Activated CD8-positive, alpha-beta memory T cell treated with anti-CD3 and anti-CD28 coated beads for 1 hour (primary cell): ENCODE measurements at places on chromosomes 1 and 21.

- DNase-seq = no peak
Observed at GRCh38 chr1:18536915-18537314, 56.2 kb downstream of the KLHDC7A start.

DNA sequence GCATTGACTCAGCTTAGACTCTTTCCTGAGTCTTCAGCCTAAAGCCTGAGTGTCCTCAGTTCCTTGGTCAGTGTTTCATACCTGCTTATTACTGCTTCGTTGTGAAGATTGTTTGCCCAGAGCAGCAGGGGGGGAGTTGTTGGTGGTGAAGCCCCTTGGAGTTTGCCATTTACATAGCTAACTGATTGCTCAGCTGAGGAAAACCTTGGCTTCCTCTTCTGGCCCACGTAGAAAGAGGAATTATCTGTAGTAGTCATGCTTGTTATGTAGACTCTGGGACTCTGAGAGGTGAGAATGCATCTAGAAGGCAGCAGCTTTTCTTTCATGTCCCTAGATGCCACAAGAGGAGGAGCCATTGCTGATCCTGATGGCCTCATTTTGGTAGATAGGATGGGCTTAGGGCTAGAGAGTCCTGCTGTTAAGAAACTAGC lies 125.9 kb downstream of the MAST2 start:
- no peak for DNase-seq

- no peak for DNase-seq
Observed at GRCh38 chr1:41371630-41372599, 10.7 kb downstream of the FOXO6 start.

DNA sequence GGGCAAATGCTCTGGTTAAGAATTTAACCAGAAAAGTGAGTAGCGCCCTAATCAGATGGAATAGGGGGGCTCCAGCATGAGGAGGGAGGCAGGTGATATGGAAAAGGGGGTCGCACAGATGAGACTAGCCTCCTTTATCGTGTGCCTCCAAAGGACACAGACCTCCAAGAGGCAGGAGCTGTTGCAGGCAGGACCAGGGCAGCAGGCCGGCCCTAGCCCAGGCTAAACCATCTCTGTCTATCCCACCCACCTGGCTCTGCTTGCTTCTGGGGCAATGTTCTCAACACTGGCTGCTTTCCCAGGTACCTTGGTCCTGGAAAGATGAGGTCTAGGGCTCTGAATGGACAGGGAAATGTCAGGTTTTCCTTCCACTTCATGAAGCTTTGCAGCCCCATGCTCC lies 36.3 kb downstream of the C2CD2 start:
- DNase-seq = no peak

DNA sequence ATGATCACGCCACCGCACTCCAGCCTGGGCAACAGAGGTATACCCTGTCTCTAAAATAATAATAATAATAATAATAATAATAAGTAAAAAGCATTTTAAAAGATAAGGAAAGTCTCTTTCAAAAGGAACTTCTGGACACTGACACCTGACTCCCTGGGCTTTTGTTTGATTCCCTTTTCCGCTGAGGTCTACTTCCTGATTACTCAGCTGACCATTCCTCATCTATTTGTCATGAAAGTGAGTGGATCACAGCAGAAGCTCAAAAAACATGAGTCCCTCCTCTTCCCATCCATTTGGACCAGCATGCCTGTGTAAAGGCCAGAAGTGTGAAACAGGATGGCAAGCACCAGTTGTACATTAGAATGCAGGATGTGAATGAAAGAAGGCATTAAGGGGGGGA lies 61.1 kb upstream of the FBXO28 start:
- no peak for DNase-seq

GRCh38 chr1:184408580-184408979 lies 21.8 kb downstream of the C1orf21 start:
- DNase-seq = no peak

DNA sequence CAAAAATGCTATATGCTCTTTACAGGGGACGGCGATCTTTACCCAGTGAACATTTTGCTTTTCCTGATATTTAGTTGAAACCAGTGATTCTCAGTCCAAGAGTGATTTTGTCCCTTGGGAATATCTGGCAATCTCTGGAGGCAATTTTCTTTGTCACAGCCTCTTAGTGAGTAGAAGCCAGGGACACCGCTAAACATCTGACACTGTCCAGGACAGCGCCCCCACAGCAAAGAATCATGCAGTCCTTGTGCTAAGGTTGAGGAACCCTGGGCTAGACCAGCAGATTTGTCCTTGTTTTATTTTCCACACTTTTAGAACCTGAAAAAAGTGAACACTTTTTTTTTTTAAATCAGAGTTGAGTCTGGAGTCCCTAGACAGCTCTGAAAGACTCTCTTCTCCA lies 13.1 kb downstream of the EVA1C start:
- no peak for DNase-seq

DNA sequence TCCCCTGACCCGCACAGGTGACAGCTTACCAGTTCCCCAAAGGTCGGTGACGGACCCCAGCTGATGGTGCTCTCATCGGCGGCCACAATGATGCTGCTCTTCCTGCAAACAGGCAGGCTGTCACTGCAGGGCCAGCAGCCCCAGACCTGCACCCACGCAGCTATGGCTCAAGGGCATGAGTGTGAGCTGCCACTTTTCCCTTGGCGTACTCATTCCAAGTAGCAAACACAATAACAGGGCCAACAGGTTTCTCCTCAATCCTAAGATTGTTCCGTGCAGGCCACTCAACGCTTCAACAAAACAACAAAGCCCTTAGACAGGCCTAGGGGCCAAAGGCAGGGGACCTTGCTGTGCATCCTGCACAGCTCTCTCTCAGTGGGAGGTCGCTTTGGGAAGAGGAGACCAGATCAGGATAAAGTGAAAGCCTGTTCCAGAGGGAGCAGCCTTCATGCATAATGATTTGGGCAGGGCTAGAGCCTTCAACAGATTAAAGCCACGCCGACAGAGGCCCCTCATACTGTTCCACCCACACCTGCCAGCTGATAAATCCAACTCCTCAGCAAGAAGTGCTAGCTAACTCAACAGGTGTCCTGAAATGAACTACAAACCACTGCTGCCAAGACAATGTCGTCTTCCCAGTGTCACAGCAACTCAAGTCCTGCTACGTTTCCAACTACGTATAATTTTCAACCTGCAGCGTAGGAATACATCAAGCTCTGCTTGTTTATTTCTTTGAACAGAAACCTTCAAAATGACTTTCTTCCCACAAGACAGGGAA lies 27.2 kb downstream of the RCC2 start:
- no peak for DNase-seq
